ENCODE measurements at places on chromosomes 3 and 15.

DNA sequence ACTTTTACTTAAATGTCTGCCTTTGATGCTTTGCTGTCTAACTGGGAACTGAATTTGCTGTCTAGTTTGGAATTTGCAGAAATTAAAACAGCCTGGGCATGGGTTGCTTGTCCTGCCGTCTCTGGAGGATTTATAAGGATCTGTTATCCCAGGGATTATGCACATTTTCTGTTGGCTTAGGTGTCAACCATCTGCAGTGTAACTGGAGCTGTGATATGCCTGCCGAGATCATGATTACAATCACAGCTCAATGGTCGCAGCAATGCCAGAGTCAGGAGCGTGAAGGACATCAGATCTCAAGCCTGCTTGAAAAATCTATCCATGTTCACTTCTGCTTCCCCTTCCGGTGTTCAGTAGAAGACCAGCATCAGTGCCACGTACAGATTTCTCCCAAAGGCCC is 41.8 kb upstream of the SETMAR start:
- no peak for DNase-seq

- DNase-seq = no peak
Measured at GRCh38 chr15:64070965-64071851, 22.4 kb downstream of the CIAO2A start.

- DNase-seq = no peak
Measured at GRCh38 chr3:169250000-169250399, 413.5 kb downstream of the MECOM start.

- no peak for DNase-seq
Measured at GRCh38 chr3:156161172-156161571, 40.8 kb downstream of the KCNAB1 start.

DNA sequence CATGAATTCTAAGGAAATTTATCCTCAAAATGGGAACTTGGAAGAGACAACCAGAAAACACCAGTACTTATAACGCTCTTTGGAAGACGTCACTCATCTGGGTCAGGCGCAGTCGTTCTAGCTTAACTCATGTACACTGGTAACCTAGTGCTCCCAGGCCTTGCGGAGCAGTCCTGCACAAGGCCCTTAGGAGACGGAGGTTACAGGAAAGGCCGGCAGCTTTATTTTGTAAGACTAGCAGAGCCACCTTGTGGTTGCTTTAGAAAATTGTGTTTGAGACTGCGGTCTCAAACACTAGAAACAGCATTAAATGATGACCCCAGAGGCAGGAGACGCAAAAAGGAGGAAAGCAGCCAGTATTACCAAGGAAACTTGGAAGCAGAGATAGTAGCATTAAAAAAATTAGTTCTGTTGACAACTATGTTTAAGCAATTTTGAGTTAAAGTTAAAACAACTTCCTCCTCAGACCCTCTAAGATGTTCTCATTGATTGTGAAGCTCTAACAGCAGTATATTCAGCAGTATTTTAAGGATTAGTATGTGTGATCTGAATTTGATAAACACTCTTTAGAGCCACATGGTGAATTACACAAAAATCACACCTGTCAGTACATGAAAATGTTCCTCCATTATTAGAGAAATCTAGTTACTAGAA is 141.9 kb upstream of the C2CD4B start:
- DNase-seq = peak; percentile 57

DNA sequence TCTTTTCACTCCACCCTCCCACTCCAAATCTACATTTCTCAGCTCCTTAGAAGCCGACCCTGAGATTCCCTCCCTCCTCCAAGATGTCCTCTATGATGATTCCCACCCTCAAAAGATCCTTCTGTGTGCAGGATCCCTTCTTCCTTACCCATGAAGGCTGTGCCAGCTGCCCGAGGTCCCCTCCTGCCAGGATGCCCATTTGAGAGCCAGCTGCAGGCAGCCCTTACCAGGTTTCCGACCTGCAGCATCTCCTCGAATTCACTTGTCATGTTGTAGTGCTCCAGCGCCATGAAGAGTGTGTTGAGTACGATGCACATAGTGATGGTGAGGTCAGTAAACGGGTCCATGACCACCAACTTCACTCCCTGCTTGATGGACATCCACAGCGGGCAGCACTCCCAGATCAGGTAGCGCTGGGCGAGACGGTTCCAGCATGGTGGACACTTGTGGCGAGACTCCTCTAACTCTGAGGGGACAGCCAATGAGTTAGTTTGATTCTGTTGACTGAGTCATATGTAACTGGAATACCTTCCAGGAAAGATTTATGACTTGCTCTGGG is 51.9 kb downstream of the SCN5A start:
- DNase-seq = no peak

DNA sequence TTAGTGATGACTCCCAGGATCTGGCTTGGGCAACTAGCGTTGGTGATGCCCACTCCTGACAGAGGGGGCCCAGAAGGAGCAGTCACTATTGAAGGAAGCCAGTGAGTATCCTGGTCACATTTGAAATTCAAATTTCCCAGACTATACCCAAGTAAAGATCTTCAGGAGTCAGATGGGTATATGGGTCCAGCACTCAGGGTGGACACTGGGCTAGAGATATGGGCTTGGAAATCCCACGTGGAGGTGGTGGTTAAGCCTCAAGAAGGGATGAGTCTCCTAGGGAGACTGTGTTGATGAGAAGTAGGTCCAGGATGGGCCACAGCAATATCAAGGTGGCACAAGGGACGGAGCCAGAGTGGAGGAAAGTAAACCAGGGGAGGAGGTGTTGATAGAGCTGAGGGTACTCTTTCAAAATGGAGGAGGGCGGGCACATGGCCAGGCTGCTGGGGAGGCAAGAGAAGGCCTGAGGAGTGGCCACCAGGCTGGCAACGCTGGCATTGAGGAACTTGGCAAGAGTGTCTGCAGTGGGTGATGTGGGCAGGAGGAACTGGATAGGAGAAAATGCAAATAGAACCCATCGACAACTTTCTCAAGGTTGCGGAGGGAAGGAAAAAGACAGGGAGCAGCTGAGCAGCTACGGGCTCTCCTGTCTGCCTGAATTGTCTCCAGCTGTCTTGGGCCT is 3.7 kb upstream of the SLCO2A1 start:
- DNase-seq = no peak

GRCh38 chr3:128555098-128555825 is 62.3 kb upstream of the GATA2 start:
- peak; percentile 71 for DNase-seq

DNA sequence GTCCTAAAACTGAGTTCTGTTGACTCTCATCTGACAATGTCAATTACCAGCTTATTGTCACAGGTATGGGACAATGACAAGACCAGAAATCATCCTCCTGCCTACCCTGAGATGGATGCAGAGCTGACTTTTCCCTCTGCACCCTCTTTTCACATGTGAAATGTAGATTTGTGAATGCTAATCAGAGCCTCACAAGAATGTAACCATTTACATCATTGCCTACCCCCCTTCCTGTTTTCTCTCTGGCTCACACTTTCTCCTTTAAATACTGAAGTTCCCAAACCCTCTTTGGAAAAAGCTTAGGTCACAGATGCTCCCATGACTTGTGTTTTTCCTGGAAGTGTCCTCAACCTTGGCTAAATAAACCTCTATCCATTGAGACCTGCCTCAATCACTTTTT is 228.2 kb downstream of the MYRIP start:
- DNase-seq = no peak

- no peak for DNase-seq
Measured at GRCh38 chr15:81728726-81729125, 317.1 kb downstream of the MEX3B start.

DNA sequence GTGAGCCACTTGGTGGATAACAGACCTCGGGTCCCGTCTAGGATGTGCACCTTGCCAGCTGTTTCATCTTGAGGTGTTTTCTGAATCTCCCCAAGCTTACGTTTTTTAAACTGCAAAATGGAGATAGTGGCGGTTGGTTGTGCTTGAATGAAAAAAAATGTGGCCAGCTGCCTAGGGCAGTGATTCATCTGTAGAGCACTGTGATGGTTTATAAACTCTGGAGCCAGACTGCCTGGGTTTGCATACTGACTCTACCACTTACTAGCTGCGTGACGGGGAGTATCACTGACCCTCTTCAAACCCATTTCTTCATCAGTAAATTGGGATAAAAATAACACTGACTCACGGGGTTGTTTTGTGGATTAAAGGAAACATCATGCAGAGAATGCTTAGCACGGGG is 159.1 kb downstream of the CHL1 start:
- DNase-seq = no peak

GRCh38 chr3:70580021-70580420 is 267.6 kb upstream of the MDFIC2 start:
- no peak for DNase-seq

DNA sequence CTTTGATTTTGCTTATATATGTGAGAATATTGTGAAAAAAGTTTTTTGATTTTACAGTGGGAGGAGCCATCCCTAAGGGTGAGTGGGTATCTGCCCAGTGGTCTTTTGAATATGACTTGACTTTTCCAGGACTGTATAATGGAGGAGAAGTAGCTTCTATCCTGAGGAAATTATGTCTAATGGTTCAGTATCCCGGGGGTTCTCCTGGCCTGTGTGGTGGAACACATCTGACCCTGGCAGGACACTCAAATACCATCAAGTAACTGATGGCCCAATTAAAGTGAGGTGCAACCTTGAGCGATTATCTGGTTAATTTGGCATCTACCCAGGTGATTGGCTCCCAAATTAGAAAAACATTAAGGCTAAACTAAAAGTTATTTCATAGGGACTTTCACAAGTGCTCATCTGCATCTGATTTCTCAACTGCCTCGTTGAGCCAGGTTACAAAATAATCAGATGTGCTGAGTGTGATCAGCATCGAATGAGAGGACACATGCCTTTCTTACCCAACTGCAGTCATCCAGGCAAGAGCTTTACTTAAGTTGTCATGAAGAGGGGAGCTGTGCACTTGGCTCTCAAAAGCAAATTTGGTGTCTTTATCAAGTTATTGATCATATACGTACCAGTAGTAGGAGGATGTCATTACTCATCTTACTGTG is 201.4 kb downstream of the IL5RA start:
- DNase-seq = no peak

DNA sequence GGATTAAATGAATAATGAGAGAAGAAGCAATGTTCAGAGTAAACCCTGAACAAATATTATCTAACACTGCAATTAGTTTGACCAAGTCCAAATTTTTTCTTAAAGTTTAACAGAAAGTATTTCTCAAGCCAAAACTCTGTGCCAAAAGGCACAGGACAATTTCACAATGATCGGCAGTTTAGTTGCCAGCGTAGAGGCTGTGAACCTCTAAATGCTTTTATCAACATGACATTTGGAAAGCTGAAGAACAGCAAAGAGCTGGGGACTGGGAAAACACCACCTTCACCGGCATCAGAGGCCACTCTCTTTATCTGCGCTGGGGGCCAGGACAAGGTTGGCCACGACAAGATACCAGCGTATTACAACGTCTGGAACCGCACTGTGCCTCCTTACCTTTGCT is 125.6 kb downstream of the ADAMTS17 start:
- no peak for DNase-seq

GRCh38 chr3:37556789-37557301 is 304.8 kb upstream of the CTDSPL start:
- DNase-seq = no peak

DNA sequence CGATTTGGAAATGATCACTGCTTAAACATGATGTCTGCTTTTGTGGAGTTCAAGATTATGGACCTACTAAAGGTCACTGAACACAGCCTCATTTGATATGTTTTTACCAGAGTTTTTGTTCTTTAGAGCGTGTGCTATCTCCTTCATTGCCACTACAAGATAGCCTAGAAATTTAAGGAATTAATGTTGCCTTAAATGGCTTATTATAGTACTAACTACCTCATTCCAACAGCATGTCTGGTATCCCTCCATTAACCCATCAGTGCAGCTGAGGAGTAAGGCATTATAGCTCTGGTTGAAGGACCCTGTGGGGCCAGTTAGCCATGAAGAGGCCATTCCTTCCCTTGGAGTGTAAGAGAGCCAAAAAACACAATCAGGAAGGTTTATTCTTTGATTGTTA is 2.3 kb upstream of the FAM43A start:
- DNase-seq = no peak

- no peak for DNase-seq
Measured at GRCh38 chr15:56775641-56776040, 42.3 kb upstream of the ZNF280D start.

- no peak for DNase-seq
Measured at GRCh38 chr15:89221543-89221942, at the start of gene RLBP1. TSS of gene RLBP1 (minus strand) at chr15:89221579. CDS start at chr15:89218975, 2,604 bp downstream.

- DNase-seq = no peak
Measured at GRCh38 chr15:56608140-56608778, 125.0 kb downstream of the ZNF280D start.

DNA sequence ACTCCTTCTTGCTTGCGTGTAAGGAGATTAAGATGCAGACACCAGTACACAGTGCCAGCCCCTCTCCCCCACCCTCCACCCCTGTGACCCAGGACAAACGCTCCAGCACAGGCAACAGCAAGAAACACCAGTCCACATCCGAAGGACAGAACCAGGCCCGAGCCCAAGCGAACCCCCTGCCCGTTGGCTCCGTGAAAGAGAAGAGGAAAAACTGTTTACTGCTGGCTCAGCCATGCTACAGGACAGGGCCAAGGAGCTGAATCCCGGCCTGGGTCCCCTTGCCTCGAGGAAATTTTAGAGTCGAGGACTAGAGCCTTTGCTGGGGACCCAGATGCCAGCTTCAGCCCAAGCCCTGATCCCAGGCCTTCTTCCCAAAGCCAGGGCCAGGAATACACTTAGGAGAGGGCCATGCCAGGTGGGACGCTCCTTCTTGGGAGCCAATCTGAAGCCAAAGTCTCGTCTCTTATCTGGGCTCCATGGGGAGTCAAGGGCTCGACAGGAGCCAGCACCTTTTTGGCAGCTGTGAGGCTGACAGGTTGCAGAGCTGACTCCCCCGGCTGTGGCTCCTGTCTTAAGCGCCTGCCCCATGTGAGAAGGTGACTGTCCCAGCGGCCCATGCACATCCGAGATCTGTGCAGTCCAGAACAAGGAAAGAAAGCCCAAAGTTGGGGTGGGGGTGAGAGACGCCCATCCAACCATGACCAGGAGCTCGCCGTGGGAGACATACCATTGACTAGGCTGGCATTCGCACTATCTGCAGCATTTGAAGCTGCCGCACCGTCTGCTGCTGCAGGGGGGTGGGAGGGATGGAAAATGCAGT is 63.8 kb upstream of the SEC13 start:
- no peak for DNase-seq

- DNase-seq = no peak
Measured at GRCh38 chr3:111352585-111352984, 189.4 kb upstream of the CD96 start.

DNA sequence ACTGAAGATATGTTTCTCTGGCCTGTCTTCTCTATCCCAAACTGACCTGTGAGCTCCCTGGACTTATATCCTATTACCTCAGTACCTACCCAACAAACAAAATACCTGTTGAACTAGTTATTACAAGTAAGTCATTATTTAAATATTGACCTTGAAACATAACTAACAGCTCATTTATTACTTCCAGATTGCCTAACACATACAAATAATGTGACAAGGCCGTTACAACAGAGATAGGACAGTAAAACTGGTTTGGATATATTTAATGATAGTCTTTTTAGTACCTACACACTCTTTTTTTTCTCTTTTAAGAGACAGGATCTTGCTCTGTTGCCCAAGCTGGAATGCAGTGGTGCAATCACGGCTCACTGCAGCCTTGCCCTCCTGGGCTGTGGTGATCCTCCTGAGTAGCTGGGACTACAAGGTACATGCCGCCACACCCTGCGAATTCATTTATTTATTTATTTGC is 145.0 kb downstream of the ADAM10 start:
- no peak for DNase-seq
